ENCODE measurements at places on chromosomes 3 and 15.

DNA sequence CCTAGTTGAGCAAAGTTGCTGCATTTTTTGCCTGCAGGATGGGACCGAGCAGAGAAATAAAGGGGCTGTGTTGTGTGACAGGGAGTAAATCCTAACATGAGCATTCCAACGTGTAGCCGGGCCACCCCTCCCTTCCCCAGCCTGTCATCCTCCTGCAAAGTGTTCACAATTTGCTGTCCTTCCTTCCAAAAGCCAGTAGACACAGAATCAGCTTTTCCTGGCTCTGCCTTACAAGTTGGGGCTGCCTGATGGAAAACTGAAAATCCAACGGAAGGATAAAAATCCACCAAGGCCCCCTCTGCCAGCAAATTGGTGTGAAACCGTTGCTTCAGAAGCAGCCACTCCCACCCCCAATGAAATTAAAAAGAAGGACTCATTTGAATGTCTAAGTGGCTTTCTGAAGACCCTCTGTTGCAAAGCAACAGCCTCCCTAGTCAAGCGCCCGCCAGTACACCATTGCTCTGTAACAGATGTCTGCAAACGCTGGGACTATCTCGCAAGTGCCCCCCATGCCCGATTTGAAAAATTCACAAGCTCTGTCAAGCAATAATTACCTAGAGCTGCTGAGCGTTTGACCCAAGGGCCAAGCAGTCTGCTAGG is 665 bp downstream of the FRMD4B start:
- DNase-seq = no peak

- DNase-seq = no peak
Observed at GRCh38 chr3:13851997-13852637, 27.8 kb downstream of the WNT7A start.

- no peak for DNase-seq
Observed at GRCh38 chr15:100468285-100468684, 60.5 kb downstream of the CERS3 start.

GRCh38 chr15:78290222-78290621 is 9.2 kb downstream of the SKIC8 start:
- DNase-seq = no peak

DNA sequence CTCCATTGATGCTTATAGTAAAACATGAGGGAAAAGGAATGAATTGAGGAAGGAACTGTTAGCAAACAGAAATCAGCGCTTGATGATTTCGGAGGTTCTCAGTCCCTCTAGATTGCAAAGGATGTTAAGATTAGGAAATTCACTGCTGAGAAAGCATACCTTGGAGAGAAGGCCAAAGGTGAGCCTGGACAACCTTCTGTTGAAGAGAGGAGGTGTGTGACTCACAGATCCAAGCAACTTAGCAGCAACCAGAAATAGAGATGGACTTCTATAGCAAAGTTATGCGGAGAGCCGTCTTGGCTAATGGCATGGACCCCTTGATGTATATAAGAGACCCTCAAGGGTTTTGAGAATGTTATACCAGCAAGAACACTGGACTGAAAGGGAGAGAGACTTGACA is 114.3 kb downstream of the EEFSEC start:
- no peak for DNase-seq

- DNase-seq = no peak
Observed at GRCh38 chr3:13746385-13746784, 133.5 kb downstream of the WNT7A start.

GRCh38 chr3:53617893-53618523 is 123.6 kb downstream of the CACNA1D start:
- no peak for DNase-seq

DNA sequence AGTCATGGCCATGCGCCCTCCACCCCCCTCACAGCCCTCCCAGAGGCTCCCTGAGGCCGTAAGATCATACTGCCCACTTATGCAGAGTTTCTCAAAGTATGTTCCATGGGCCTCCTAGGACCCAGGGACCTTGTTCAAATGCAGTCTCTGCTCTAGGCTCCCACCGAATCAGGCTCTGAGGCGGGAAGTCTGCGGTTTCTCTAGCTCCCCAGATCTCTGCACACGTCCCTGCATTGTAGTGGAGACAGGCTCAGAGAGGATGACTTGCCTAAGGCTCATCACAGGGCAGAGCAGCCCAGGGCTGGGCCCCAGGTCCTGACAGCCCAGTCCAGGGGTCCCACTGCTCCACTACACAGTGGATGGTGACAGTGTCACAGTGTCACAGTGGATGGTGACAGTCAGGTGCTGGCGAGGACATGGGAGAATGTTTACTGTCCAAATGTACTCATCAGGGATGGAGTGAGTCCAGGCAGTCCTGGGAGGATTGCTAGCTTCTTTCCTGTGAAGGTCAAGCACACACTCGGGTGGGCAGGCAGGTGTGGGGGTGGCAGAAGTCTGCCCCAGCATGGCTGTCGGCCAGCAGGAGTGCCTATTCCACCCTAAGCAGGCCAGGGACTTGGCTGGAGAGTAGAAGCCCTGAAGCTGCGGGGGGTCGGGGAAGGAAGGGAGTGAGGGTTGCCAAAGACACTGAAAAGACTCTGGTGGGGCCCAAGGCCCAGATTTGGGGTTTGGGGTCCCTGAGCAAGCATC is 12.4 kb downstream of the ANKRD63 start:
- DNase-seq = no peak

DNA sequence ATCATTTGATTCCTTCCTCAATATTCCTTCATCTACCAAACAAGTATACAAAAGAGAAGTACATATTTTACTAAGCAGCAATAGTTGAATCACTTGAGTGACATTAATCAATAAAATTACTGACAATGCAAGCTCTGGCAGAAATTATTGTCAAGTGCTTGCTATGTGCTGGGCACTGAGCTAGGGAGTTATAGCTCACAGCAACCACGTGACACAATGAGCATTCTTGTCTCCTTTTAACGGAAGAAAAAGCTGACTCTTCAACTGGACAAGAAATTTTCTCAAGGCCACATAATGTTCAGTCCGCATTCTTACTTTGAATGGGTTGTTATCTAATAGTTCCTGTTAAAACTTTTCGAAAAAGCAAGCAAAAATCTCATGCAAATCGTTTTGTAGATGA is 500.1 kb downstream of the PYDC2 start:
- DNase-seq = no peak

GRCh38 chr15:29623116-29623639 is 199.1 kb downstream of the TJP1 start:
- DNase-seq = no peak

- no peak for DNase-seq
Observed at GRCh38 chr3:23256741-23257435, 53.8 kb downstream of the UBE2E2 start.

GRCh38 chr3:133992381-133992780 is 37.3 kb downstream of the SLCO2A1 start:
- DNase-seq = no peak

GRCh38 chr3:179486806-179487205 is 35.5 kb upstream of the GNB4 start:
- no peak for DNase-seq

GRCh38 chr3:120681506-120682038 is 467 bp downstream of the HGD start:
- no peak for DNase-seq

DNA sequence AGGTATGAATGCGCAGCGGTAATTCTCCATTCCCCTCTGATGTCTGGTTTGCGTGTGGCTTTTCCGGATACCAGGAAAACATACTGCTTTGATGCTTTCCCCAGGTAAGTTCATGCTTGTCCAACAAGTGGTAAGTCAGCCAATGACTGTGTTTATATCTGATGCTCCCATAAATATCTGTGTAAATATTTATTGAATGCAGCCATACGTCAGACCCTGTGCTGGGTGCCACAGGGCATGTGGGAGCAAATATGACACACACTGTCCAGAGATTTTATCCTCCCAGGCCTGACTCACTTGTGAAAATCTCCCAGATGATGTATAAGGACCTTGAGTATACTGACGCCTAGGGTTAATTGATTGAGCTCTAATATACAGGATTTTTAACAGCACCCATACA is 29.6 kb upstream of the CEMIP start:
- DNase-seq = no peak

DNA sequence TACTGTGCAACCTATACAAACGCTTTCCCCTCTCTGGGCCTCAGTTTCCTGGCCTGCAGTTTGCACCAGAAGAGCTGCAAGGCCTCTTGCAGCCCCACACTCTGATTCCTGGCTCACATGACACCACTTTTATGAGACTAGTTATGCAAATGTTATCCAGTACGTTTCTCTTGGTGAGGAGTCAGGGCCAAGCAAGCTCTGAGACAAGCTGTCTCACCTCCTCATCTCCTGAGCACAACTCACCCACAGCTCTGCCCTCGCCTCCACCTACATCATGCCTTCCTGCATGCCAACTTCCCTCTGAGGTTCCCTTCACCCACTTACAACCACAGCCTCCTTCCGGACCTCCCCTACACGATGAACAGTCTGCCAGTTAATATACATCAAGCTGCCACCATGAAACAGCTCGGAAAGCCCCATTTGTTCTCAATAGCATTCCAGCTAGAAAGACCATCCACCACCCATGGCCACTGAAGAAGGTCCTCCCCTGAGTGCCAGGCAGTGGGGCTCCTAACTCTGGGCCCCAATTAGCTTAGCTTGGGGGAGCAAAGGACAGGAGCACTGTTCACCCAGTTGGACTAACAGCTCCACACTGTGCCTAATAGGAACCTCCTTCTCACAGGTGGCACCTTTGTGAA is 25.0 kb downstream of the CRYGS start:
- peak; percentile 34 for DNase-seq

- DNase-seq = no peak
Observed at GRCh38 chr15:31004220-31004733, 12.8 kb upstream of the MTMR10 start.

- DNase-seq = peak; percentile 10
Observed at GRCh38 chr15:82646250-82647044, 716 bp downstream of the CPEB1 start.

DNA sequence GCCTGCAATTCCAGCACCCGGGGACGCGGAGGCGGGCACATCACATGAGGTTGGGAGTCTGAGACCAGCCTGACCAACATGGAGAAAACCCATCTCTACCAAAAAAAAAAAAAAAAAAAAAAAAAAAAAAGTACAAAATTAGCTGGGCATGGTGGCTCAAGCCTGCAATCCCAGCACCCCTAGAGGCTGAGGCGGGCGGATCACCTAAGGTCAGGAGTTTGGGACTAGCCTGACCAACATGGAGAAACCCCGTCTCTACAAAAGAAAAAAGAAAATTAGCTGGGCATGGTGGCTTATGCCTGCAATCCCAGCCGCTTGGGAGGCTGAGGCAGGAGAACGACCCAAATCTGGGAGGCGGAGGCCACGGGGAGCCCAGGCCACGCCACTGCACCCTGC is 7.5 kb upstream of the FAN1 start:
- DNase-seq = no peak

DNA sequence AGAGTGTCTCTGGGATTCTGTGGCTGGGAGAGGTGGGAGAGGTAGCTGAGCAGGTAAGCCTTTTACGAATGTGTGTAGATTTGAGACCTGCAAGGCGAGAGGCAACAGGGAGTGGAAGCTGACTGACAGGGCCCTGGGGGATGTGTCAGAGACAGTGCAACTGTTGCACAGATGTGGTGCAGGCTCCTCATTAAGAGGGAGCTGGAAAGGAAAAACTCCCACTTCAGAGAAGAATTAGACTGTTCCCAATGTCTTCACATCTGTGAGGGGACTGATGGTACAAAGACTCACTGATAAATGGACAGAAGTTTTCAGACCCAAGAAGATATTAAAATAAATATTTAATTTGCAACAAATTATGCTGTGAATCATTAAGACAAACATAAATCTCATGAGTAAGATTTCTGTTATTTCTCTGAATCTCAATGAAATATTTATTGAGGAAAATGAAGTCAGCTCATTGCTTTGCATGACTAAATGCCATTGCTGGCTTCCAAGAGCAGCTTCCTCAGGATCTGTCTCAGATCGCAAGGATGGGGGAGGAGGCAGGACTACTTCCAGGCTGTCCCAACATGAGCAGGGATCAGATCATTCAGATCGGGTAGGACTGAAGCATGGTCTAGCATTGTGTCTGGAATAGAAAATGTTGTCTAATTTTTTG is 127.3 kb upstream of the ROPN1 start:
- DNase-seq = no peak

DNA sequence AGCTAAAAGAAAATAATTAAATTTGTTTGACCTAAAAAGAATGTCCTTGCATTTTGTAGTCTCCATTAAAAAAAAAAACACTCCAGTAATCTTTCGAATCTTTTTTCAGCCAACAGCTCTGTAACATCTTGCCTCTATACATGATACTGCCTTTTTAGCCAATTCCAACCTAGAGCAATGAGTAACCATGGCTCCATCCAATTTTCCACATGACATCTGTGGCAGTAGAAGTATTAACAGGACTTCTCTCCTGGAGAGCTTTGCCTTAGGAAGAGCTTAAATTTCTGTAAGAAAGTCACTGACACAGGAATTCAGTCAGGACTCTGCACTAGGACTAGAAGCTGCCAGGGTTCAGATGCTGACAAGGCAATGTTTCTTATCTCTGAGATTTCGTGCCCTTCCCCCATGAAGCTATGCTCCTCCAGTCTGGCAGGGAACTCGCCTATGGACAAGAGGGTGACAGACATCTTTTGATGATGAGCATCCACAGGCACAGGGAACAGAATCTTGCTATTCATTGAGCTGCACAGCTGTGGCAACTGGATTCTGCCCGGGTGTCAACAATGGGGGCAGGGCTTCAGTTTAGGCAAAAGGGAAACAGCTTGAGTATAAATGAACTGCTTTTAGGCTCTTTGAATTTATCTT is 81.8 kb downstream of the ALCAM start:
- no peak for DNase-seq

GRCh38 chr3:142447301-142447851 is 461 bp downstream of the XRN1 start:
- peak; percentile 8 for DNase-seq

DNA sequence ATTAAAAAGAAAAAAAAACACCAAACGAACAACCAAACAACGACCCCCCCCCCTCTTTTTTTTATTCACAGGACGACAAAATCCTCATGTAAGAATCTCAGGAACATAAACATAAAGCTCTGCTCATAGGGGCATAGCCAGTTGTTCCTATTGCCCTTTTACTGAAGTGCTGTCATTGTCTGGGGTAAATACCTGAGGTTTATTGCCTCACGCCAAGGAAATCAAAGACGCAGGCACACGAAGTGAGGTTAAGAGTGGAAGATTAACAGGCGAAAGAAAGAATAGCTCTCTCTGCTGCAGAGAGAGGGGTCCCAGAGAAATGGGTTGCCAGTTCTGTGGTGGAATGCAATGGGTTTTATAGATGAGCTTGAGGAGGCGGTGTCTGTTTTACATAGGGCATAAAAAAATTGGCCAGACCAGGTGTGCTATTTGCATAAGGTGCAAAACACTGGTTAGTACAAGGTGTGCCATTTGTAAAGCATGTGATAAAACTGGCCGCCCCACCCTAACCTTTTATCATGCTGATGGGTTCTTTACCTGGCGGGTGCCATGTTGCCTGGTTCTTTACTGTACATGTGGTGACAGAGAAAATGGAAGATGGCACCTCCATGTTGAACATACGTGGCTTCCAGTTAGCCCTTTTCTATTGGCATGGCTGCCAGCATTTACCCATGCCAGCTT is 257.6 kb upstream of the ZPLD1 start:
- DNase-seq = no peak

DNA sequence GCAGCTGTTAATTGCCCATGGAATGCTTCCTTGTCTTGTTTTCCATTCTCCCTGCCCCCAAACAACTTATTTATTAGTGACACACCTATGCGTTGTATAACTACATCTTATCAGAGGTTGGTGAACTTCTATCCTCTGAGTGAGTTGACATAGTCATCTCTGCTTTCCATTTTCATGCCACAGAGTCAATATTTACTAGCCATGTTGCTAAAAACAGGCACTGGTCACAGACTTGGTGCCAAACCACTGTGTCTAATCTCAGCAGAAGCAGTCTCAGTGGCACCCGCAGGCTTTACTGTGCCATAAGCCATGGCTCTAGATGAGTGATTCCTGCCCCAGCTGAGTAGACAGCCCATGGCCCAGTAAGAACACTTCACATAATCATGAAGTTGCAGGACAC is 26.5 kb downstream of the DAPK2 start:
- no peak for DNase-seq
